Hematopoietic multipotent progenitor cell treated with erythropoietin and hydrocortisone succinate and interleukin-3 and kit ligand, for 8 days (in vitro differentiated cells): ENCODE measurements at places on chromosomes 5 and 9.

- no peak for DNase-seq
These were observed 57.6 kb downstream of the JAK2 start for GRCh38 chr9:5042661-5043178.

DNA sequence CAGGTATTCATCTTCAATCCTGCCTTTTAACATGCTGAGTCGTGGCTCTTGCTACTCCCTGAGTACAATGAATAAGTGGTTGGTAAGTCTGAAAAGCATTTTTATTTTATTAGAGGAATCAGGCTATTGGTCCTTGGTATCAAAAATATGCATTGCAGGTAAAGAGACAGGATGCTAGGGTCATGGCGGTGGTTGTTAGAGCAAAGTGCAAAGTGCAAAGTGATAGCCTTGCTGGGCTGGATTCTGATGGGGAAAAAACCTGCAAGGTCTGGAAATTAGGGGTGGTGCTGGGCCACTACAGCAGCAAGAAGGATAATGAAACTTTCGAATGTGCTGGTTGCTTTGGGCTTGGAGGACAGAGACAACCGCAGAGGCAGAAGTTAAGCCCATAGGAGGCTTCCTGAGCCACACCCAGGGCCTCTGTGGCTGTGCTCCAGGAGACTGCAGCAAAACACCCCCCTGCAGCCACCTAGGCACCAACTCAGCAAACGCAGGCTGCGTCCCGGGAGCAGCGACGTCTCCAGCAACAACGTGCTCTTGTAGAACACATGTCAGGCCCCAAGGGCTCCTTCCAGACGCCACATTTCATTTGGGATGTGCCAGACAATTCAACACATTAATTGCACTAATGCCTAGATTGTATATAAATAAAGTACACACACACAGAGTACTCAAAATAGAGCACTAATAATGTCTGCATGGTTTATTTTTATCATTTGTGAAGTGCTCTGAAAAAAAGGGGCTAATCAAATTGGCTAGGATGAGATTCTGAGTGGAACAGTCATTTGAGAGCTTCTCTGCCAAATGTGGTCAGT, 149.8 kb upstream of the RAPGEF1 start:
- DNase-seq: no peak

DNA sequence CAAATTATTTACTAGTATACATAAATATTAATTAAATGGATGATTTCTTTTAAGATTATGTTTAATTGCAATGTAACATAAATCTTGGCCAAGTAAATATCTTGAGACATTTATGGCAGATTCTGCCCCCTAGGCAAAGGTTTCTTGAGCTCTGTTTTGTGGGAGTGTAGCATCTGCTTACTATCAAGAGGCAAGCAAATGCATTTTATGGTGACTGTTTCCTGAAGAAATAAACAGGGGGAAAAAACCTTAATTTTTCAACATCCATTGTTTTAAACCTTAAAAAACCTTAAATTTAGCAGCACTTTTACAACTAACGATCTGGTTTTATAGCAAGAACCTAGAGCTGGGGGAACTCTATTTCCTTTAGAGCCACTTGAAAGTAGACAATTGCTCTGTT, 25.7 kb upstream of the FREM1 start:
- DNase-seq: no peak

- DNase-seq: no peak
These were observed 519.3 kb downstream of the ISL1 start for GRCh38 chr5:51902512-51902911.

GRCh38 chr5:150204590-150204960, 14.7 kb downstream of the SLC6A7 start:
- DNase-seq: no peak
